ENCODE measurements at places on chromosomes 1 and 21. TPM values are rescaled to one million over a fixed set of nuclear protein-coding genes. Genes with fewer than 3 reads are reported as not detected.

DNA sequence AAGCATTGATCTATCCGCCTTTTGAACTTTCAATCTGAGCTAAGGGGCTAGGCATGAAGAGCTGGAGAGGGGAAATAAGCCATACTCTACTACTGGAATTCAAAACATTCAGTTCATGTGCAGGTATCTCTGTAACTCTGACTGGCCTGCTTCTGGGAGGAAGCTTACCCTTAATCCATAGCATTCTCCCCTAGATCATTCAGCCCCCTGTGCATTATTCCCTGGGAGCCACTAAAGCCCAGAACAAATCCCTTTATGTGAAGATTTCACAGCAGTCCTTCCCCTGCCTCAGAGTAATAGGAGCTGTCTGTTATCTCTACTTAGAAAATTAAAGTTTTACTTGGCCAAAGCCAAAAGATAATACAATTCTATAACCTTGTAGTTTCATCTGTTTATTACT, 300.7 kb downstream of the SEC16B start:
- no peak overlapping the region for H3K27ac ChIP-seq
- H3K36me3 ChIP-seq = no peaks in the 10 kb centered on the region
- H3K4me3 ChIP-seq = no peak overlapping the region
- H3K4me1 ChIP-seq = no peaks in the 10 kb centered on the region

DNA sequence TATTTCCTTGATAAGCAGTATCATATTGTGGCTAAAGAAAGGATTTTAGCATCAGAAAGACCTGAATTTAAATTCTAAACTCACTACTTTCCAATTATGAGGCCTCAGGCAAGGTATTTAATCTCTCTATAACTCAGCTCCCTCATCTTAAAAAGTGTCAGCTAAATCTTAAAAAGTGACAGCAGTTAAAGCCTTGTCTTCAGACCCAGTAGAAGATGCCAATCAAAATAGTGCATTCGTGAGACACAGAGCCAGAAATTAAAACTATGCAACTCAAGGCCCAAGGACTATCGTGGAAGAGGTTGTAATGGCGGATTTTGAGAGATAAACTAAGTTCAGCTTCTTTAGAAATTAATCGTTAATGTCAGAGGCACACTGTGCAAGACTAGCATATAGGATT, 677.5 kb upstream of the BRINP3 start:
- no peak overlapping the region for H3K4me3 ChIP-seq
- no peak for DNase-seq
- H3K36me3 ChIP-seq = no peaks in the 10 kb centered on the region
- H3K27ac ChIP-seq = no peak overlapping the region
- H3K4me1 ChIP-seq = no peaks in the 10 kb centered on the region
- H3K27me3 ChIP-seq = no peaks in the 10 kb centered on the region

GRCh38 chr1:64378826-64379225, 91.1 kb upstream of the CACHD1 start:
- H3K4me3 ChIP-seq = no peak overlapping the region
- no peaks in the 10 kb centered on the region for H3K36me3 ChIP-seq
- no peak for DNase-seq
- H3K27ac ChIP-seq = no peak overlapping the region
- H3K4me1 ChIP-seq = no peaks in the 10 kb centered on the region

DNA sequence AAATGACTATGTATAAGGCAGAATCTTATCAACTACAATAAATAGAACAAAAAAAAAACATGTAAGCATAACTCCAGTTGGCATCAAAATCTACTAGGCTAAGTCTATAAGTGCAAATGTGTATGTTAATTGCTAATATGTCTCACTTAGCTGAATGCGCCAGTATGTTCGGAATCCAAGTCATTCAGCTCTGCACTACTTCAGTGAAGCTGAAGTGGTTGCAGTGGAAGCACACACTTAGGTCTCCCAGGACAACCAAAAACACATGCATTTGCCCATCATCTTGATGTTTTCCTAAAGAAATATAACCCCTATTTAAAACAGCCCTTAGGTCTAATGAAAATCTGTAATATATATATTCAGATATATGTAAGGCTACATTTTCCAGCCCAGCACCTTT, 41.0 kb upstream of the RGS2 start:
- H3K27ac ChIP-seq = no peak overlapping the region
- no peak overlapping the region for H3K4me3 ChIP-seq
- peaks cover 3% of the 10 kb centered on the region for H3K27me3 ChIP-seq

DNA sequence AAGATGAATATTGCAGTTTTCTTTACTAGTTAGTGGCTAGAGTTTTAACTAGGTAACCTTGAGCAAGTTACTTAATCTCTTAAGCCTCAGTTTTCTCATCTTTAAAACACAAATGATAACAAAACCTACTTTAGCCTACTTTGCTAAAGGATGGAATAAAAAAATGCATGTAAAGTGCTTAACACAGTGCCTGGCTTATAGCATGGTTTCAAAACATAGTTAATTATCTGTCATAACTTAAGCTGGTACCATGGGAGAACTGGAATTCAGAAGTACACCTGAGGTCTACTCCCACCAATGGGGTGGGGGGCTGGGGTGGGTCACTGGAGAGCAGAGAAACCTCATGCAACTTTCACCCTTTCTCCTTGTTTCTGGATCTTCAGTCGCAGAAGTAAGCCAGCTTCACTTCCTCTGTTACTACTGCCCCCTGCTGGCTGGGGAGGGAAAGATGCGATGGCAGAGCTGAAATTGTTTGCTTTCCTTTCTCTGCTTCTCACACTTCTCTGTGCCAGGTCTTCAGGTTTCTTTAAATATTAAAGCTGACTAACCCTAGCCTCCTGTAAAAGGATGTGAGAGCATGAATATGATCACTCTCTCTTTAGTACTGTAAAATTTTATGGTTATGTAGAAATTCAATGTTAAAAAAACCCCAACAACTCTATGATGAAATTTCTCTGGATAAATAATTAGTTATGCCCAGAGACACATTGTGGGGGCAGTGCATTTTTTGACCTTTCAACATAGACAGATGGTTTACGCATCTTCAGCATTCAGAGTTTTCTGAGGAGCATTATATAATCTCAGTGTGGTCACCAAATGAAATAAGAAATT, 324.2 kb downstream of the HLX start:
- H3K4me1 ChIP-seq = peaks cover 9% of the 10 kb centered on the region
- H3K27me3 ChIP-seq = peaks cover 2% of the 10 kb centered on the region
- DNase-seq = peak; percentile 51
- no peaks in the 10 kb centered on the region for H3K36me3 ChIP-seq

The GJA8 gene
- not detected for total RNA-seq

The OR6K2 gene
- not detected for total RNA-seq

DNA sequence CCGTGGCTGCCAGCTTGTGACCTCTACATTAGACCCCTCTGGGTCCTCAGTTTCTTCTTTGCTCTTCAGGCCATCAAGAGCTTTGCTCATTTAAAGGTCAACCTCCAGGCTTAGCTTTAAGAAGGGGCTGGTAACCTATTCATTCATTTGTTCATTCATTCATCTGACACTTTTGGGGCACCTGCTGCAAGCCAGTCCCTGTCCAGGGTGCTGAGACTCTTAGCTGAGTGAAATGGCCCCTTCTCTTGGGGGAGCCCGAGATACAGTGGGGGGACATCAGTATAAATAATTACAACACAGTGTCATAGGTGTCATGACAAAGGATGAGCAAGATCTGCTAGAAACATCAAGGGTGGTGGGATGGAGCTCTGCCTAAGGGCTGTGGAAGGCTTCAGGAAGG, 10.5 kb upstream of the TTC4 start:
- H3K27ac ChIP-seq = no peak overlapping the region
- H3K4me3 ChIP-seq = no peak overlapping the region
- no peaks in the 10 kb centered on the region for H3K4me1 ChIP-seq

- no peaks in the 10 kb centered on the region for H3K36me3 ChIP-seq
- DNase-seq = no peak
- no peak overlapping the region for H3K4me3 ChIP-seq
- H3K27ac ChIP-seq = no peak overlapping the region
- no peaks in the 10 kb centered on the region for H3K4me1 ChIP-seq
These were observed 4.0 kb downstream of the HAO2 start for GRCh38 chr1:119372503-119373086.

GRCh38 chr1:86914998-86915736, 732 bp downstream of the HS2ST1 start:
- peaks cover 18% of the 10 kb centered on the region for H3K36me3 ChIP-seq
- DNase-seq = peak; percentile 19
- H3K27me3 ChIP-seq = no peaks in the 10 kb centered on the region
- H3K27ac ChIP-seq = no peak overlapping the region

DNA sequence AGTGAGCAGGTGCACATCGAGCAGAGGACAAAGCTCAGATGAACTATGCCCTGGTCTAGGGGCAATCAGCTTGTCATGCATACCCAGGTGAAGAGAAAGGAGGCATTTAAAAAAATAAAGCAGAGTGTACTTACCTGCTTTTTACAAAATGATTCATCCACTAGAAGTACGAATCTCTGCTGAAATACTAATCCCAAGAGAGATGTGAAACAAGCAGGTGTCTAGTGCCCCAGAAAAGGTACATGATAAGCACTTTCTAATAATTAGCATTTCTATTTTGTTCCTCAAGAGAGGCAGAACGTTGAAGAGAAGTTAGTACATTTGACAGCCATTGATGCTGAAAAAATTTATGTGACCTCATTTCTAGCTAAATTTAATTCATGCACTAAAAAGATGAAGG, 31.1 kb downstream of the CHODL start:
- no peak overlapping the region for H3K4me3 ChIP-seq
- no peaks in the 10 kb centered on the region for H3K27me3 ChIP-seq
- H3K27ac ChIP-seq = no peak overlapping the region
- H3K4me1 ChIP-seq = no peaks in the 10 kb centered on the region
- no peak for DNase-seq
- no peaks in the 10 kb centered on the region for H3K36me3 ChIP-seq

DNA sequence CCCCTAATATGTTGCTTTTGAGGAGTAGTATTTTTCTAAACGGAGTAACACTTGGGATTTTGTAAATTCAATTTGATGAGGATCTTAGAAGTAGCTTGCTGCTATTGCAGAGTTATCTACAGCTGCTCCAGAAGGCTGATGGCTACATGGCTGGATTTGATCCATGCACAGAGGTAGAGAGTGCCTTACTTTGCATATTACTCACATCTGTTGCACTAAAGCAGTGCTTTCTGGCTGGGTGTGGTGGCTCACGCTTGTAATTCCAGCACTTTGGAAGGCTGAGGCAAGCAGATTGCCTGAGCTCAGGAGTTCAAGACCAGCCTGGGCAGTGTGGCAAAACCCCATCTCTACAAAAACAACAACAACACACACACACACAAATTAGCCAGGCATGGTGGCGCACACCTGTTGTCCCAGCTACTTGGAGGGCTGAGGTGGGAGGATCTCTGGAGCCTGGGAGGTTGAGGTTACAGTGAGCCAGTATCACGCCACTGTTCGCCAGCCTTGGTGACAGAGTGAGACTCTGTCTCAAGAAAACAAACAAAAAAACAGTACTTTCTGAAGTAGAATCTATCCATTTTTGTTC, 24.6 kb downstream of the RALGPS2 start:
- no peak for DNase-seq
- H3K27ac ChIP-seq = no peak overlapping the region
- H3K36me3 ChIP-seq = no peaks in the 10 kb centered on the region
- no peaks in the 10 kb centered on the region for H3K27me3 ChIP-seq
- no peak overlapping the region for H3K4me3 ChIP-seq

DNA sequence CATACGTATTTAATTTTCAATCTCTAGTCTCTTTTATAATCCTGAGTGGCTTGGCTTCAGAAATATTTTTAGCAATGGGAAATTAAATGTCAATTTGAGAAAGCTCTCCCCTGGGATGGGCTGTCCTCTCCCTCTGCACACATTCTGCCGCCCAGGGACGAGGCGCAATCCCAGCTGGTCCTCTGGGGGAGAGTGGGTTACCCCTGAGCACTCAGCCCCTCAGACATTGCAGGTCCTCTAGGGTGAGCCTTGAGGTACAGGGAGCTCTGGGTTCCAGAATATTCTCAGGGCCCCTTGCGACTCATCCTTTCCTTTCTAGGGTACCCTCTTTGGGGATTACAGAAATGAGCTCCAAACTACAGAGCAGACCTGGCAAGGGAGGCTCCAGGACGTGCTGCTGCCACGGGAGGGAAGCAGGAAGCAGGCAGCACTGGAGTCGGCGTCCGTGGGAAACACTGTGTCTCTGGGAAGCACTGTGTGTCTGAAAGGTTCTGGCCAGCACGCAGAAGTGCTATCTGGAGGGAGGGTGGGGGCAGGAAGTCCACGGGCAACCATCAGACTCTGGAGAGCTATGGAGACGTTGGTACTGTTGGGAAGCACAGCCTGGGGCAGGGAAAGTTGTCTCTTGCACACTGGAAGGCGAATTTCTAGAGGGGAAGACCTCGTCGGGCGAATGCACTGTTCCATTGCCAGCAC, 343.3 kb upstream of the VAMP3 start:
- DNase-seq = no peak
- H3K36me3 ChIP-seq = no peaks in the 10 kb centered on the region
- no peaks in the 10 kb centered on the region for H3K27me3 ChIP-seq
- no peak overlapping the region for H3K4me3 ChIP-seq

DNA sequence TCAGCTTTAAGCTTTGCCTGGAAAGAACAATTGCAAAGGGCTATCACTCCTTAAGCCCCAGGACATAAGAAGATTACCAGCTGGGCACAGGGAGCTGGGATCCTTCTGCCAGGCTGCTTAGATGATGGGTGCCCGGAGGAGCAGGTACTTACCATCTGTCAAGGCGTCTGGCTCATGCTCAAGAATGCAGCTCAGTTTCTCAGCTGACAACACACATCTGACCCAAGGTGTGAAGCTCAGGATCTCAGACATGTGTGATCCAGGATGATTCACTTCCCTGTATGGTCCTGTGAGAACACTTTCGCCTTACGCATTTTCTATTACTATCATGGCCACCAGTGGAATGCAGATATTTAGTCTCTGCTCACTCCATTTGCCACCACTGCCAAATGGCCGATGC, 14.7 kb upstream of the DISC1 start:
- peaks cover 9% of the 10 kb centered on the region for H3K27me3 ChIP-seq
- peaks cover 55% of the 10 kb centered on the region for H3K4me1 ChIP-seq
- H3K27ac ChIP-seq = peak overlapping the region; percentile 92
- H3K4me3 ChIP-seq = no peak overlapping the region

DNA sequence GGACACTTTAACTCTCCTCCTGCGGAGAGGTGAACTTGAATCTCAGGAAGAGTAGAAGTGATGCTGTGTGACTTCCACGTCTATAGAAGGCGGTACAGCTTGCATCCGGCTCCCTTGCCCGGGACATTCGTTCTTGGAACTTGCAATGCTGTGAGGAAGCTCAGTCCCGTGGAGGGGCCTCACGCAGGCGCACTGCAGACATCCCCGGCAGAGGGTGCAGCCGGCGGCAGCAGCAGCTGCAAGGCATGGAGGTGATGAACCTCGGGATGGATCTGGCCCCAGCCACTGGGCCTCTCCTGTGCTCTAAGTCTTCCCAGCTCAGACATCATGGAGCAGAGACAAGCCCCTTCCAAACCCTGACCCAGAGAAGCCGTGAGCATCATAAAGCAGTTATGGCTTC, 61.8 kb upstream of the SOD1 start:
- H3K36me3 ChIP-seq = no peaks in the 10 kb centered on the region
- H3K27ac ChIP-seq = no peak overlapping the region
- H3K4me1 ChIP-seq = no peaks in the 10 kb centered on the region
- DNase-seq = no peak
- H3K4me3 ChIP-seq = no peak overlapping the region
- peaks cover 9% of the 10 kb centered on the region for H3K27me3 ChIP-seq
